ENCODE measurements at places on chromosomes 13 and 19.
A peak's percentile ranks its signal among the peaks of the same experiment; 100 is the strongest.

- DNase-seq = peak; percentile 26
Observed at GRCh38 chr13:30892966-30893365, 13.1 kb upstream of the MEDAG start.

GRCh38 chr13:22060187-22060586, 389.3 kb downstream of the FGF9 start:
- no peak for DNase-seq

- no peak for DNase-seq
Observed at GRCh38 chr13:113639616-113640262, 18.3 kb downstream of the ATP4B start.

GRCh38 chr13:101875091-101875490, 422.6 kb downstream of the ITGBL1 start:
- DNase-seq = no peak

DNA sequence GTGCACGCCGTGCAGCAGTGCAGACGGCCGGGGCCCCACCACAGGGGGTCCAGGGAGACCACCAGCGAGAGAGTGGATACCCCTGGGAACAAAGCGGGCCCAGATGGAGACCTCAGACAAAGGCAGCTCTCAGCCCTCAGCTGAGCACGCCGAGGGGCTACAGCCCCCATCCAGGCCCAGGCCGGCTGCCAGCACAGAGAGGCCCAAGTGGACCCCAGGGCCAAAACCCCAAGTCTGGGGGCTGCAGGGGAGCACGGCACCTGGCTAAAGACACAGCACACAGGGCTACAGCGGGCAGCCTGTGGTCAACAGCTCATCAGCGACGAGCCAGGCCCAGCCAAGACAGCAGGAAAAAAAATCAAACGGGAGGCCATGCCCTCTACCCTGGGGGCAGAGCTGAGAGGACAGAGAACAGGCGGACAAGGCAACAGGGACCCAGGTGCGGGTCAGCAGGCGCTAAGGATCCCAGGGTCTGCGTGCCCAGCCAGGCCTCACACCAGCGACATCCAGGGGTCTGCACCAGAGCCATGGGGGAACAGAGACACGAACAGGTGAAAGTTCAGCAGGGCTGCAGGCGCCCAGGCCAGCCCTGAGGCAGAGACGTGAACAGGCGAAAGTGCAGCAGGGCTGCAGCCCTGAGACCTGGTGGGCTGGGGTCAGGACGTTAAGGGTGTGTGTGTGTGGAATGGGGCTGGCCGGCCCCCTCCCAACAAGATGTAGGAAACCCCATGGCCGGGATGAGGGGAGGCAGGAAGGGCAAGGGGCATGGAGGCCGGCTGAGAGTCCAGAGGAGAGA, 34.3 kb downstream of the RASA3 start:
- DNase-seq = no peak

DNA sequence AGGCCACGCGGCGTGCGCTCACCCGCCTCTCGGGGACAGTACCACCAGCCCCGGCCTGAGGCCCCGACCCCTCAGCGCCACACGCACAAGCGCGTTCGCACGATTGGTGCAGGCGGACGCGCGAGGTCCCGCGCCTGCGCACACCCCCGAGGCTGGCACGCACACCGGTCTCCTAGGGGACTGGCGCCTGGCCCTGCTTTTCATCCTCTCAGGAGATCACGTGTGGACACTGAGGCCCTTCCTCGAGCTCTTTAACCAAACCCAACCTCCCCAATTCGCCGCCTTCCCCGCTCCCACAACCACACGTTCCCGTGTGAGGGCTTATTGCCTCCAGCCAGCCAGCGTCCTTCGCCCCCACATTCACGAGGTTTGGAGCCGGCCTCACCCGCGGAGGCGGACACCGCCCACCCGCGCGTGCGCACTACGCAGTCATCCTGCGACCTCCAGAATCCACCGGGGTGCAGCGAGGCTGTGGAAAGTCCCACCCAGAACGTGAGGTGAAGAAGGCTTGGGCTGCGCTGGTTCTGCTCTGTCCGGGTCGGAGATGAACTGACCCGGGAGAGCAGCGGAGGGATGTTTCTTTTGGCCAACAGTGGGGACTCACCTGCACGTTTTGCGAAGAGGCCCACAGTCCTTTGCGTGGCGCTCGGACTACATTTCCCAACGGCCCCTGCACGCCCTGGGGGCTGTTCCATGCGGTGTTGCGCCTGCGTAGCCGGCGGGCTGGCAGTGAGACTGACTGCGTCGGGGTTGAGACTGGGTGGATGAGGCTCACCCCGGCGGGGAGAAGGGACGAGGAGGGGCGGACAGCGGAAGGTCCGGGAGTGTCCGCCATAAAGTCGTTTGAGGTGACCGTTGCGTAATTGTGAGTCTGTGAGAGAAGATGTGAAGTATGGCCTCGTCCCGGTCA, 539 bp upstream of the ZNF667 start:
- peak; percentile 93 for DNase-seq

GRCh38 chr13:91155512-91156114, 191.9 kb upstream of the MIR17HG start:
- peak; percentile 57 for DNase-seq

DNA sequence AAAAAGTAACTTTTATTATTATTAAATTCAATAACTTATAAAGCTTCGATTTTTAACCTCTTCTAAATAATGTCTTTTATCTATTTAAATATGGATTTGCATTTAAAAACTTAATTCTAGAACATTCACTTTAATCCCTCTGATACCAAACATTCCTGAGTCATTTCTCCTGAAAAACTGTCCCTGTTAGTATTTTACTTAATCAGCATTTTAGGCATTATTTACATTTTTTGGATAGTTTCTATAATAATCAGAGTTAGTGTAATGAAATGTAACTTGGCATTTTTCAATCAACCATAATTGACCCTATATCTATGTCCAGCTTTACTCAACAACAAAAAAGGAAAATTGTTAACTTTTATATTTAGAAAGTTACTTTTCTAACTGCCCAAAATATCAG, 428.1 kb downstream of the PCDH17 start:
- no peak for DNase-seq

DNA sequence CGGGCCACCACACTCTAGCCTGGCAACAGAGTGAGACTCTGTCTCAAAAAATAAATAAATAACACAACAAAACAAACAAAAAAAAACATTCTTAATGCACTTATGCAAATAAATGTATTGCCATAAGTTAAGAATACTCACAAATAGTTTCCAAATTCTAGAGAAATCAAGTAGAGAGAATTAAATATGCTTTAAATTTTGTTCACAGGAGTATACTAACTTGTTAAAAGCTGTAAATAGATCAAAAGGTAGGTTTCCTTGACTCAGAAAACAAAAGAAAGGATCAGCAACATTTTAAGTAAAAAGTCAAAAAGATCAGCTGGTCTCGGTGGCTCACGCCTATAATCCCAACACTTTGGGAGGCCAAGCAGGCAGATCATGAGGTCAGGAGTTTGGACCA, 50.5 kb upstream of the ZNF429 start:
- DNase-seq = no peak

- no peak for DNase-seq
Observed at GRCh38 chr19:43489310-43489709, 15.2 kb downstream of the PHLDB3 start.

GRCh38 chr19:45640849-45641273, 1.7 kb upstream of the EML2 start:
- no peak for DNase-seq
